ENCODE measurements at places on chromosomes 1 and 21.
A peak's percentile ranks its signal among the peaks of the same experiment; 100 is the strongest.

- peak; percentile 21 for DNase-seq
These were observed 56.0 kb downstream of the FOXJ3 start for GRCh38 chr1:42279055-42279454.

- DNase-seq, result no peak
These were observed 321.0 kb upstream of the SNX7 start for GRCh38 chr1:98340511-98340910.

- DNase-seq, result no peak
These were observed 152.2 kb downstream of the S1PR1 start for GRCh38 chr1:101388904-101389546.

GRCh38 chr1:172417557-172417956 is 2.9 kb upstream of the C1orf105 start:
- DNase-seq, result peak; percentile 28

- DNase-seq, result no peak
These were observed 267.4 kb downstream of the NPHP4 start for GRCh38 chr1:5724847-5725246.

DNA sequence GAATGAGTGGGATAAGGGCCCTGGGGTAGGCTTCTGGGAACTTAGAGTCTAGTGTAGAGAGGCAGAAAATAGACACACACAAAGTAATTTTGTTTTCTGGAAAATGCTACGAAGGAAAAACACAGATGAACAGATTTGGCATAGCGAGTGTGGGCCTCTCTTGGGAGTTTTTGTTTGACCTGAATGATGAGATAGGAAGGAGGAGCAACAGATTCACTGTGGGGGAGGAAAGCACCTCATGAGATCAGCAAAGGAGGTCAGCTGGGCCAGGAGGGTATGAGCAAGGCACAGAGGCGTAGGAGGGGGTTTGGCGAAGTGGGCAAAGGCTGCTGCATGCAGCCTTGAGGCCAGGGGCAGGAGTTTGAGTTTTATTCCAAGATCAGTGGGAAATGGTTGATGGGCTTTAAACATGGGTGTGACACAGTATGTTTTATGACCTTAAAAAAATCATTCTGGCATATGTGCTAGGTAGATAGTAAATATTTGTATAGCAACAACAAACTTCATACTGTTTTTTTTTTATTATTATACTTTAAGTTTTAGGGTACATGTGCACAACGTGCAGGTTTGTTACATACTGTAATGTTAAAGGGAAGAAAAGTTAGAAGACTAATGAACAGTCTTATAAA is 57.9 kb downstream of the FGGY start:
- no peak for DNase-seq

DNA sequence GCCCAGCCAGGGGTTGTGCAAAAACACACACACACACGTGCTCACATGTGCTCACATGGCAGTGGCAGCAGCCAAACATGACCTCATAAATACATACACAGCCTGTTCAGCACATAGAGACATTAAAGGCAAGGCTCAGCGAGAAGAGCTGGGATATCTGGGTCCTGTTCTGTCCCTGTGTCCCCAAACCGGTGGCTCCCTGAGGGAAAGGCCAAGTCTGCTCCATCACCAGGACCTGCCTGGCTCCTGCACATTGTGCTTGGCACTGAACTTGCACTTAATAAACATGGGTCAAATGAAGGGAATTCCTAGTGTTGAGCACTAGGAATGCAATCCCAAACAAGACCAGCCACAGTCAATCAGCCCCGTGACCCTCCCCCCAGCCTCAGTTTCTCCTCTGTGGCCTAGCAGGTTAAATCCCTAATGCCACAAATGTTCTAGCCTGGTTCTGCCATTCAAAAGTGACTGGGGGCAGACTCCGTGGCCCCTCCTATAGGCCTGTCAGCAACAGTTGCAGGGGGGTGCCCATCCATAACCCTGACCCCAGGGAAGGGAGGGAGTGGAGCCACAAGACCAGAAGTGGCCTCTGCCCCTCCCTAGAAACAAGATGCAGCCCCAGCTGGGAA is 160.9 kb upstream of the VAMP3 start:
- DNase-seq, result no peak

DNA sequence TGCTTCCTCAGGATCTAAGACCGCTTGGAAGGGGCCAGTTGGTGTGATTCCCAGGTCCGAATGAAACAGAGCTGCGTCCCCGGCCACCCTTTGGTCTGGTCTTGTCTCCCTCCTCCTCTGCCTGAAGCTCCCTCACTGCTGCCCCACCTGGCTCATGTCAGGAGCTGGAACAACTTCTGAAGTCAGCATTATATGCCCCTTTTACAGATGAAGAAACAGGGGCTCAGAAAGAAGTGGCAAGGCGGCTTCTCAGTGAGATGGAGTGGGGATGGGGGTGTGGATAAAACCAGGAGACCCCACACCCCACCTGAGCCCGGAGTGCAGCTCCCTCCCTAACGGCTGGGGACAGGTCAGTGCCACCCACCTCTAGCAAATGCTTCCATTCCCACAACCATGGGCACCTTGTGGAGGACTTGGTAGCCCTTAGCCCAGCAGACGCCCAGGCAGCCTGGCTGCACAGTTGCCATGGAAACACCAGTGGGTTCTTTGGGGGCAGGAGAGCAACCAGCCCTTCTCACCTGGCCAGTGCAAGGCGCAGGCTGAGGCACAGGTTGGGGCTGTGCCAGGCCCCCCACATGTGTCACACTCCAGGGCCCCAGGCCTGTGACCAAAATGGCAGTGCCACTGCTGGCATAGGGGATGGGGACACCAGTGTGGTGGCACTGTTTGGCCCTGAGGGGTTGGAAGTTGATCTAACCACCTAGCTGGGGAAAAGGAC is 31.9 kb upstream of the ECE1 start:
- DNase-seq, result no peak

DNA sequence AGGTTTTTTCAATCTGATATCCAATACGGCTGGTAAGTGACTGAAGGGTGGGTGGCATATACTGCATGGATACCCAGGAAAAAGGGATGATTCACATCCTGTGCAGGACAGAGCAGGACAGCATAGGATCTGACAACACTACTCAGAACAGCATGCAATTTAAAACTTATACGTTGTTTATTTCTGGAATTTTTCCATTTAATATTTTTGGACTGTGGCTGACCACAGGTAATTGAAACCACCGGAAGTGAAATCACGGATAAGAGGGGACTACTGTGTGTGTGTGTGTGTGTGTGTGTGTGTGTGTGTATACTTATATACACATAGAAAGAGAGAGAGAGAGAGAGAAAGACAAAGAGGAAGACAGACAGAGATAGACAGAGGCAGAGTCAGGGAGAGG is 23.0 kb downstream of the ERICH3 start:
- no peak for DNase-seq

GRCh38 chr1:92495392-92496063 is 8.8 kb upstream of the GFI1 start:
- DNase-seq, result no peak

DNA sequence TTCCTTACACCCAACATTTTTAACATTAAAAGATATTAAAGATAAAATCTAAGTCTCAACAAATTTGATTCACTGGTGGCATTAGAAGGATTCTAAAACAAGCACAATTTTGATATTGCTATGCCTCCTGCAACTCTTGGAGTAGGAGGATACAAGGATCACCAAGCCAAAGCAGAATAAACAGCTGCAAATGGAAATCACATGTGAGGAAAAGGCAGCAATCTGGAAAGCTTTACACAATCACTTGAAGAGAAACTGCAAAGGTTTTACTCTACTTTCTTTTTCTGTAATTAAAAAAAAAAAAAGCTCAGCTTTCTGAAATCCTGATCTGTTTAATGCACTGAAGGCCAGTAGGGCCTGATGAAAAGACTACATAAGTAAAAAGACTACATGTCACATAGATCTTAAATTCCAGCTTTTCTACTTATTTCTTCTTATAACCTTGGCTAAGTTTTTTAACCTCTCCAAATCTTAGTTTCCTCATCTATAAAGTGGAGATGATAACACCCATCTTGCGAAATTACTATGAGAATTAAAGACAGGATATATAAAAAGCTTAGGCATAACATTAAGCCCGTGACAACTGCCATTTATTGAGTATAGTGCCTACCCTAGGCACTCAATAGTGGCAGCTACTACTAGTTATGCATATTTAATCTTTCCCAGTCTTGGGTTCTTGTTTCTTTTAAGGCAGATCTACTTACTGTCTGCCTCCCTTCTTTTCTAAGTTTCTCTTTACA is 73.5 kb downstream of the EPS15 start:
- no peak for DNase-seq

DNA sequence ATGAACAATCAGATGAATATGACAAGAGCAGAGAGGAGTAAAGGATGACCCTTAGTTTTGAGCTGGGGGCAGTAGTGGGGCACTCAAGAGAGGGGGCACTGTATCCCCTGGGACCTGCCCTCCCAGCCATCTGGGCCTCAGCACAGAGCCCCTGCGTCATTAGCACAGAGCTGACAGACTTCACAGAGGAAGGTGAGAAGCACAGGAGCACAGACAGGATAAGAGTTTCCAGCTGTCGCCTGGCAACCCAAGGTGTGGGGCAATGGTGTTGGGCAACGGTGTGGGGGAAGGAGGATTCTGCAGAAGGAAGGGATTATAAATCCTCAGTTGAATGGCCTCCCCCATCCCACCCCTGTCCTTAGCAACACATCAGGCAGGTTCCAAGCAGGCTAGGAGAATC is 30.2 kb downstream of the RAB3B start:
- peak; percentile 43 for DNase-seq

GRCh38 chr1:60949154-60949825 is 133.1 kb upstream of the NFIA start:
- peak; percentile 25 for DNase-seq

- peak; percentile 9 for DNase-seq
These were observed 11.7 kb upstream of the UCK2 start for GRCh38 chr1:165815725-165816124.

- no peak for DNase-seq
These were observed 37.6 kb upstream of the HMCN1 start for GRCh38 chr1:185696422-185697150.

Measured in GM23338 (cell line).